ENCODE measurements at places on chromosomes 11 and 22.

- no peak for DNase-seq
These were observed 801 bp downstream of the SESN3 start for GRCh38 chr11:95229993-95230809.

DNA sequence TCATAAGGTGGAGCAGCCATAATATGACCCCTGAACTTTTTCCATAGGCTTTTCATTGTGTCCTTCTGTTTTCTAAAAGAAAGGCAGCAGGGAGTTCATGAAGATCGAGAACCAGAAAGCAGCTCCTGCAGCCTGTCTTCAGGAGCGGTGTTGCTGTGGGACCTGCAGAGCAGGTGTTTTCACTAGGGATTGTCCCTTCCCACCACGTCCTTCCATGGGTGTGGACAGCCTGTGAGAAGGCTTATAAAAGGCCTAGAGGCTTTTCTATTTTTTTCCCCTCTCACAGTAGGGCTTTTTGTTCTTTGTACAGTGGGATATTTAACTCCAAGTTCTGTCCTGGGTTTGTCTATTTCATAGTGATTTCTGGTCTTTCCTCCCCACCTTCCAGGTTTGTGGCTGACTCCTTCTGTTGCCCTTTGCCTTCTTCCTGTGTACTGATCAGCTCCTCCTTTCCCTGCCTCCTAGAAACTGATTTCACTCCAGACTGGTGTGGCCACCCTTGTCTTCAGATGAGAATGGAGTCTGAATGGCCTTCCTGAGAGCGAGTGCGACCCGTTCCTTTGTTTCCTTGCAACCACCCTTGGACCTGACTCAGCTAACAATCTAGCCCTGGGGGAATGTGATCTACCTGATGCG, 10.1 kb downstream of the MRPL16 start:
- DNase-seq, result no peak

DNA sequence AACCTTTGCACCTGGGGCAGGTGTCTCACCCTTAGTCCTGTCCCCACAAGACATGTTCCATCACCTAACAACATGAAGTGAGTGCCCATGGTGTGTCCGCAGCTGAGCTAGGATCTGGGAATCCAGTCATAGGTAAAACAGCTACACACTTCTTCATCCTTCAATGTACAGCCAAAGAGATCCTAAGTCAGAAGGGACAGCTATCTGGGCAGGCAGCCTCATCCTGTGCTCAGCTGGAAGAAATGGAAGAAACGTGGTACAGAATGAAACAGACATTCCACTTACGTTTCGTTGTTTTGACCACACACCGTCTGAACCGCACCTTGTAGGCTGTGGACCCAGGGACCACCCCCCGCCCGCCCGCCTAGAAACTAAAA, 30.8 kb downstream of the PDGFB start:
- no peak for DNase-seq

DNA sequence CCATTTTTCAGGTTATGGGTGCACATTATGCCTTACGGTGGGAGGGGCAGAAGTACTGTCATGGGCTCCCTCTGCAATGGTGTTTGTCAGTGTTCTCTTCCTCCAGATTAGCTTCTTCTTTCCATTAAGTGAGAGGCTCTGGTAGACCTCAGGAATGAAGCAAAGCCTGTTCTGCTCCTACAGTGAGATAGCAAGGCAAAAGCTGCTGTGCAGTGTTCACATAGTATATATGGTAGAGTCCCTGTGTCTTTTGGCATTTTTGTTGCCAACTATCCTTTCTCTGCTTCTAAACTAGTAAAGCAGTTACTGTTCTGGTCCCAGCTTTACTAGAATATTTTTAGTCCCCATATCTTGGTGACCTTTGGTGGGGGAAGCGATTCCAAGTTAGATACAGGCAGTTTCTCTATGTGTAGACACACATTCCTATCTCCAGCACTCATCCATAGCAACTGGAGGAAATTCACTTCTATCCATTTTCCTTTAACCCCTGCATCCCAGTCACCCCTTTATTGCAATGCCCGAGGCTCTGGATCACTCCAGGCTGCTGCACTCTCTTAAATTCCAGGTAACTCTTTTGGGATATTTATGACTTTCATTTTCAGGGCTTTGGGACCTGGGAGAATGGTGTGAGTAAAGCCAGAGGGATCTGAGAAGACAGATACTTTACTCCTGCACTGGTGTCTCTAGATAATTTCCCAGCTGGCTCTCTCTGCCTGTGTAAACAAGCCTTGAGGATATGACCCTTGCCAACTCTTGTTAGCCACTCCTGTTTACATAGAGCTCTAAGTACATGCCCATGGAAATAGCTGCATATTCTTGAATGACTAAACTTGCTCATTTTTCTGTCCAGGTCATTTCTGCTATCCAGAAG, 3.9 kb upstream of the TRIM34 start:
- DNase-seq, result no peak

DNA sequence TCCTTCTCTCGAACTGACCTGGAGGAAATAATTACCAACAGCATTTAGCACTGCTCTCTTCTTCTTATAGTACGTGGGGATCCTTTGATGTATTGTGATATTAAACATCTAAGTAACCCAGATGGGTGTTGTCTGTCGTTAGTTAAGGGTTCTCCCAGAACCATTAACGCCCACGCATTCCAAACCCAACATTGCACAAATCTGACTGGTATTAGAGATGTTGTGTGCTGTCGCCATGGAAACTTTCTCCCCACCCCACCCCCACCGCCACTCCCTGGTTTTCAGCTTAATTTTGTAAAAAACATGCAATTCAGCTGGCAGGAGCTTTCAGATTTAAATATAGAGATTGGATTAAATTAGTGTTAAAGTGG, 1495.2 kb downstream of the TBC1D22A start:
- DNase-seq, result no peak

GRCh38 chr11:109165035-109165434, 257.0 kb upstream of the C11orf87 start:
- DNase-seq, result no peak

GRCh38 chr11:3955299-3955665, 99.8 kb downstream of the STIM1 start:
- DNase-seq, result no peak

- no peak for DNase-seq
These were observed 13.7 kb downstream of the NUP98 start for GRCh38 chr11:3783611-3784010.

- DNase-seq, result no peak
These were observed 42.2 kb downstream of the TRIOBP start for GRCh38 chr22:37739035-37739434.

All from amygdala (tissue), 56 donors.